Aorta (tissue), 5 donors: ENCODE measurements at places on chromosomes 12 and 14. TPM values are rescaled to one million over a fixed set of nuclear protein-coding genes. Genes with fewer than 3 reads are reported as not detected.

GRCh38 chr12:30643366-30643765, 52.3 kb downstream of the IPO8 start:
- no peaks in the 10 kb centered on the region for H3K27me3 ChIP-seq
- H3K4me3 ChIP-seq = no peak overlapping the region
- DNase-seq = no peak
- H3K36me3 ChIP-seq = no peaks in the 10 kb centered on the region

The NYNRIN gene
- total RNA-seq = 11.2 TPM

The NEUROD4 gene
- total RNA-seq = not detected

- no peaks in the 10 kb centered on the region for H3K36me3 ChIP-seq
- no peaks in the 10 kb centered on the region for H3K4me1 ChIP-seq
- no peaks in the 10 kb centered on the region for H3K27me3 ChIP-seq
- H3K27ac ChIP-seq = no peak overlapping the region
Observed at GRCh38 chr12:47311568-47311967, 231.8 kb upstream of the AMIGO2 start.

- H3K27ac ChIP-seq = no peak overlapping the region
- H3K36me3 ChIP-seq = no peaks in the 10 kb centered on the region
- H3K27me3 ChIP-seq = no peaks in the 10 kb centered on the region
- H3K4me3 ChIP-seq = no peak overlapping the region
- no peak for DNase-seq
- H3K4me1 ChIP-seq = no peaks in the 10 kb centered on the region
Observed at GRCh38 chr12:77218278-77218677, 152.9 kb upstream of the E2F7 start.

DNA sequence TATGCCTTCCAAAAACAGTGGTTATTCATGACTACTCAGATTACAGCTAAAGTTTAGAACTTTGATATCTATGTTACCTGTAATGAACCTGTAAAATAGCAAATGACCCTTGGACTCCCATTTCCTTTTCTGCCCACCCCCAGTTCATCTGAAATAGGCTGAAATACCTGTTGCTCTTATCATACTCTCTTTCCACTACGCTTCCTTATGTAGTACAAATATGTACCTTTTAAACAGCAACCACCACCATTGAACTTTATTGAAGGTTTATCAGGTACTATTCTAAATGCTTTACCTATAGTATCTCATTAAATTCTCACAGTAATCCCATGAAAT, 239.7 kb downstream of the SSPN start:
- H3K4me1 ChIP-seq = no peaks in the 10 kb centered on the region
- no peak overlapping the region for H3K27ac ChIP-seq
- no peaks in the 10 kb centered on the region for H3K36me3 ChIP-seq
- no peaks in the 10 kb centered on the region for H3K27me3 ChIP-seq
- H3K4me3 ChIP-seq = no peak overlapping the region

The PTHLH gene
- 4.5 TPM for total RNA-seq

DNA sequence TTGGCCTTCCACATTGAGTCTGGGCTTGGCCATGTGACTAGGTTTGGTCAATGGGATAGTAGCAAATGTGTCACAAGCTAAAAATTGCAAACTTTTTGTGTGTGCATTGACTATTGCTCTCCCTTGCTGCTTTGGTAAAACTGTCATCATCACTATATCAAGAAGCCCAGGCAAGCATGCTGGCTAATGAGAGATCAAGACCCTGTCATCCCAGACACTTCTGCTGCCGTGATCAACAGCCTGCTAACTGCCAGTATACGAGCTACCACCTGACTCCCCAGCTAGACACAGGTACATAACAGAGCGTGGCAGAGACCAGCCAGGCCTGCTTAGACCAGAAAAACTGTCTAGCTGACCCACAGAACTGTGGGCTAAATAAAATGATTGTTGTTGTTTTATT, 456.7 kb upstream of the DCN start:
- H3K36me3 ChIP-seq = no peaks in the 10 kb centered on the region
- DNase-seq = no peak
- peaks cover 2% of the 10 kb centered on the region for H3K27me3 ChIP-seq

The HCAR1 gene
- total RNA-seq = 0.33 TPM

GRCh38 chr14:93137864-93138263, 22.1 kb upstream of the ITPK1 start:
- H3K27ac ChIP-seq = no peak overlapping the region
- no peaks in the 10 kb centered on the region for H3K27me3 ChIP-seq
- no peaks in the 10 kb centered on the region for H3K36me3 ChIP-seq

- H3K36me3 ChIP-seq = no peaks in the 10 kb centered on the region
- H3K4me1 ChIP-seq = peaks cover 4% of the 10 kb centered on the region
- peak; percentile 83 for DNase-seq
- H3K27me3 ChIP-seq = no peaks in the 10 kb centered on the region
- H3K4me3 ChIP-seq = no peak overlapping the region
Observed at GRCh38 chr12:28130625-28131598, 59.3 kb upstream of the CCDC91 start.

- H3K27ac ChIP-seq = no peak overlapping the region
- H3K4me1 ChIP-seq = no peaks in the 10 kb centered on the region
- H3K4me3 ChIP-seq = no peak overlapping the region
- no peak for DNase-seq
Observed at GRCh38 chr14:95547626-95548327, 12.9 kb downstream of the GLRX5 start.

DNA sequence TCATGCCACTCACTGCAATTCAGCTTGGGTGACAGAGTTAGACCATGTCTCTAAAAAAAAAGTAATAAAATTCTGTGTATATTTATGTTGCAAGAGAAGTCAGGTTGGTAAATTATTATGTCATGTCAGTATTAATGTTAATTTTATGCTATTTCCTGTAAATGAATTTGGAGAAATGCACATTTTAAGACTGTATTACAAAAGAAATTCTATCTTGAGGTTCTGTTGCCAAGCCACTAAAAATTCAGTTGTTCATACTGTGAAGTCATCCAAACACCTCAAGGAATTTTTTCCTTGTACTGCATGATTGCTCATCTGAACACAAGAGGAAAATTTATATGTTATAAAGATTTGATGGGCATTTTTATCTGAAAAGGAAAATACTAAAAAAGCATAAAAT, 23.3 kb upstream of the HMGA2 start:
- DNase-seq = no peak
- H3K36me3 ChIP-seq = no peaks in the 10 kb centered on the region
- H3K27ac ChIP-seq = no peak overlapping the region
- no peaks in the 10 kb centered on the region for H3K4me1 ChIP-seq
- H3K4me3 ChIP-seq = no peak overlapping the region
- H3K27me3 ChIP-seq = peaks cover 2% of the 10 kb centered on the region

The ZBTB39 gene
- 6.8 TPM for total RNA-seq

DNA sequence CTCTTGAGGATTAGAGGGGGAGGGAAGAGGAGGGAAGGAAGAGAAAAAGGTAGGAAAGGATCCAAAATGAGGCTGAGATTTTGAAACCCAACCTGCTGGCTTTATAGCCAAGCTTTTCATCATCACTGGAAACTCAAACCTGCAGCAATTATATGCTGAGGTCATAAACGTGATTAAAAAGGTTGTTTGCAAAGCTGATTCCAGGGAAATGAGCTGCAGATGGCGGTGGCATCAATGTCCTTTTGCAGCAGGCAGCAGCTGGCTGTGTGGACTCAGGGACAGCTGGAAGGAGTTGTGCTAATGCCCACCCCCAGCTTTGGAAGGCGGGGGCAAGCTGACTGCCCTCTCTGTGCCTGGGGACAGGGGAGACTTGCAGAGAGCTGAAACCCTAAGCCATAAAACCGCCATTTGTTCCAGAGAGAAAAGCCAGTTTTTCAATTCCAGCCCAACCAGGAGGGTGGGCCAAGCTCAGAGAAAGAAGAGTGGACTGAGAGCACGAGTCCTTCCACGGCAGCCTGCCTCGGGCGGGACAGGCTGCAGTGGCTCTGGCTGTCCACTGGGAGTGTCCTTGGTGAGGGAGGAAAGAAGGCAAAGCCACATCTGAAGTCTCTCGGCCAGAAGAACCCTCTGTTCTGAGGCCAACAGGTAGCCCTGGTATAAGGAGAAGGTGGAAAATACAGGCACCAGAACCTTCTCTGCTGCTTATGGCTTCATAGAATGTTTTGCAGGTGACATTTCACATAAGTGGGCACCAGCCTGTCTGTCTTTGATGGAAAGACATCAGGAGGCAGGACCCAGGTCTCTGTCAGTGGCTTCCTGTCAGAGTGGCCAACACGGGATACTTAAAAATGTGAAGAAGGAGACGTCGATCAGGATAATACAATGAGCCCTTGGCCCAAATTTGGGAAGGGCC, 90.7 kb downstream of the SINHCAF start:
- H3K4me1 ChIP-seq = no peaks in the 10 kb centered on the region
- no peak for DNase-seq
- no peaks in the 10 kb centered on the region for H3K36me3 ChIP-seq
- H3K27ac ChIP-seq = no peak overlapping the region
- no peak overlapping the region for H3K4me3 ChIP-seq

- no peak overlapping the region for H3K4me3 ChIP-seq
- no peaks in the 10 kb centered on the region for H3K36me3 ChIP-seq
- H3K27ac ChIP-seq = no peak overlapping the region
- H3K27me3 ChIP-seq = no peaks in the 10 kb centered on the region
- H3K4me1 ChIP-seq = no peaks in the 10 kb centered on the region
Observed at GRCh38 chr14:23602181-23603095, 23.8 kb upstream of the JPH4 start.

The ACOT4 gene
- 0.39 TPM for total RNA-seq

DNA sequence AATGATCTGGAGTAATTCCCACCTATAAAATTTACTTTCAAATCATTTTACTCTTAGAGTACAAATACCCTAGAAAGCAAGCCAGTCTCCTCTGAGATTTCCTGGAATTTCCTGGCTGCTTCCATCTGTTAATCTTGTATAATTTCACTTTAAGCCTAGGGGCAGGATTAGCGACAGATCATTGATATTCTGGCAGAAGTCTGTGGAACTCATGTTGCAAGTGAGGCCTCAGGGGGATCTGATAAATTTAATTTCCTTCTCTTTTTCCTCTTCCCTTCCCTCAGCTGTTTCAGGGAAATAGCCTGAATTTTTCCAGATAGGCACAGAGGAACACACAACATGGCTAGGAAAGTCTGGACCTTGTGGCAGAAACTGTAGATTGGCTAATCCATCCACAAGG, 5.9 kb upstream of the KRT6A start:
- H3K4me3 ChIP-seq = no peak overlapping the region
- no peak overlapping the region for H3K27ac ChIP-seq
- DNase-seq = no peak
- H3K36me3 ChIP-seq = no peaks in the 10 kb centered on the region
- no peaks in the 10 kb centered on the region for H3K27me3 ChIP-seq

DNA sequence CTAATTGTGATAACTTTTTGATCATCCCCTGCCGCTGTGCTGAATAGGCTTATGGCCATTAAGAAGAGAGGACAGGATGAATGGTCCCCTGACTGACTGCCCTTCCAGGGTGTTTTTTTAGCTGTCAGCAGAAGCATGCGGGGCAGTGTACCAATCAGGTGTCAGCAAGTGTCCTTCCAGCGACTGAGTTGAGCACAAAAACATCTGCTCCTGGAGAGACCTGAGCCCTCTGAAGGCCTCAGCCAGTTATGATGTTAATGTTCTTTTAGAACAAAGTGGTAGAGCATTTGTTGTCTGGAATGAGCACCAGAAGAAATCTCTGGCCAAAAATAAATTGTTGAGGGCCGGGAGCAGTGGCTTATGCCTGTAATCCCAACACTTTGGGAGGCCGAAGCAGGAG, 37.5 kb downstream of the P2RX7 start:
- no peaks in the 10 kb centered on the region for H3K4me1 ChIP-seq
- no peak for DNase-seq
- H3K27ac ChIP-seq = no peak overlapping the region
- H3K36me3 ChIP-seq = no peaks in the 10 kb centered on the region
- no peak overlapping the region for H3K4me3 ChIP-seq
- no peaks in the 10 kb centered on the region for H3K27me3 ChIP-seq

DNA sequence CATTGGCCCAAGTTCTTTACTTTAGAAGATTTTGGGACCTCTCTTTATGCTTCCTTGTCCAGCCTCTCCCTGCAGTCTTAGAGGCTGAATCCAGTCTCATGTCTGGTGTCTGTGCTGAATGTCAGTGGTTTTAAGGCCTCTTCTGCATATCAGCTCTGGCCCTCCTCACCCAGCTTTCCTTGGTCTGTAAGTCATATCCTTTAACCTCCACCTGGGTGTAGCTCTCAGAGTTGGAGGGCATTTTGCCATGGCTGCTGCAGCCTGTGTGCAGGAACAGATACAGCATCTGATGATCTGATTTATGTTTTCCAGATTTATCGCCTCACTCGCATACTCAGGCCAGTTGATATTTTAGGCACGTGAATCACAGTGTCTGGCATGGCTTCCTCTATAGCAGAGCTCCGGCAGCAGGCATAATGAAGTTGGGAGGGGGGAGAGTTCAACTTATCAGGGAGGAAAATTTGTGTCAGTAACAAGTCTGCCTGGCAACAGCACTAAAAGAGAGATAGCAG, 335.0 kb downstream of the PCNX1 start:
- peaks cover 5% of the 10 kb centered on the region for H3K4me1 ChIP-seq
- no peaks in the 10 kb centered on the region for H3K36me3 ChIP-seq
- no peaks in the 10 kb centered on the region for H3K27me3 ChIP-seq
- DNase-seq = no peak
- H3K4me3 ChIP-seq = no peak overlapping the region
- peak overlapping the region; percentile 46 for H3K27ac ChIP-seq

- H3K27ac ChIP-seq = no peak overlapping the region
- no peaks in the 10 kb centered on the region for H3K27me3 ChIP-seq
- no peaks in the 10 kb centered on the region for H3K36me3 ChIP-seq
- no peak overlapping the region for H3K4me3 ChIP-seq
- H3K4me1 ChIP-seq = no peaks in the 10 kb centered on the region
- DNase-seq = no peak
Observed at GRCh38 chr12:100716945-100717732, 77.4 kb upstream of the ANO4 start.

DNA sequence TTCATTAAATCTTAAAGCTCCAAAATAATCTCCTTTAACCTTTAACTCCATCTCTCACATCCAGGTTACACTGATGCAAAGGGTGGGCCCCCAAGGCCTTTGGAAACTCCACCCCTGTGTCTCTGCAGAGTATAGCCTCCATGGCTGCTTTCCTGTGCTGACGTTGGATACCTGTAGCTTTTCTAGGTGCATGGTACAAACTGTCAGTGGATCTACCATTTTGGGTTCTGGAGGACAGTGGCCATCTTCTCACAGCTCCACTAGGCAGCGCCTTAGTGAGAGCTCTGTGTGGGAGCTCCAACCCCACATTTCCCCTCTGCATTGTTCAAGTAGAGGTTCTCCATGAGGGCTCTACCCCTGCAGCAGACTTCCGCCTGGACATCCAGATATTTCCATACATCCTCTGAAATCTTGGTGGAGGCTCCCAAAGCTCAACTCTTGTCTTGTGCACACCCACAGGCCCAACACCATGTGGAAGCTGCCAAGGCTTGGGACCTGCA, 162.2 kb downstream of the RASSF9 start:
- H3K4me1 ChIP-seq = no peaks in the 10 kb centered on the region
- H3K27me3 ChIP-seq = no peaks in the 10 kb centered on the region
- DNase-seq = no peak
- no peaks in the 10 kb centered on the region for H3K36me3 ChIP-seq
- H3K27ac ChIP-seq = no peak overlapping the region
- H3K4me3 ChIP-seq = no peak overlapping the region

- no peak overlapping the region for H3K4me3 ChIP-seq
- DNase-seq = peak; percentile 85
- H3K27ac ChIP-seq = no peak overlapping the region
- no peaks in the 10 kb centered on the region for H3K4me1 ChIP-seq
Observed at GRCh38 chr14:92254786-92255185, 68.2 kb upstream of the SLC24A4 start.
